GM18507 (cell line): ENCODE measurements at places on chromosomes 16 and 17.

DNA sequence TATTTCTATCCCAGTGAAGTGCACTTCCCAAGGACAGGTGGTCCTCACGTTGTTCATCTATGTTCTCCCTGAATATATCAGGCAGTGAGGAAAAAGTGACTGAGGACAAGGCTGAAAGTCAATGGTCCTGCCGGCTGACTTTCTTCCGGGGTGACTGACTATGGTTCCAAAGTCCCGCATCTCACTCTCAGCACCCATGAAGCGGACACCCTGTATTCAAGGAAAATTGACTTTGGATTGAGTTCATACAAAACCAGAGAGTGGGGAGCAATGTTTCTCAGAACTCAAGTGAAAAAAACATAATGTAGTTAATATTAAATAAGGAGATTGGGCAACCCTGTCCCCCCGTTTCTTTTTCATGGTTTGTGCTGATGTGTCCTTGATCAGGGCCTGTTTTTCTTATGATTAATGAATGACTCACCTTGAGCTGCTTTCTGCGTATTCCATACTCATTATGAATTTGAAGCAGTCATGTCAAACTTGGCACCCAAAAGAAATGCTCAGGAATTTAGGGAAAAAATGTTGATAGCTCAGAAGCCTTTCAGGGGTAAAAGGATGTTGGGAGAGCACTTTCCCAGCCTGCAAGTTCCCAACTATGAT, 184.0 kb downstream of the CYLD start:
- no peak for DNase-seq

DNA sequence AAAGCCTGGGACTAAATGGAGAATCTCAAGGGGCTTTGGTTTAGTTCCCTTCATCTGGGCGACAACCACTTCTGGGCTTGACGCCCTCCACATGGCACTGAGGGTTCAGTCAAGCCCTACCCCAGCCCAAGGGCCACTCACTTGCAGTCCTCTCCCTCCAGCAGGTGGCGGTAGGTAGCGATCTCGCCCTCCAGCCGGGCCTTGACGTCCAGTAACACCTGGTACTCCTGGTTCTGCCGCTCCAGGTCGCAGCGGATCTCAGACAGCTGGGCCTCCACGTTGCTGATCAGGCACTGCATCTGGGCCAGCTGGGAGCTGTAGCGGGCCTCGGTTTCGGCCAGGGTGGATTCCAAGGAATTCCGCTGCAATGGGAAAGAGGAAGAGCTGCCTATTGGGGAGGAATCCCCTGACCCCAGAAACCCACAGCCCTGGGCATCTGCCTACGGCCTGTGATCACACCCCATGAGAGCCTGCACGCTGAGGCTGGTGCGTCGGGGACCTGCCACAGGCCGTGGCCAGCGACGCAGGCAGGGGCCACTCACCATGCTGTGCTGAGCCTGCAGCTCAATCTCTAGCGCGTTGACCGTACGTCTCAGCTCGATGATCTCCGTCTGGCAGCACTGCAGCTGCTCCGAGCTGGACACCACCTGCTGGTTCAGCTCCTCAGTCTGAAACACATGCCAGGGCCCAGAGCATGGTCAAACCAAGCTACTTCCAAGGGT, 2.7 kb downstream of the KRT36 start:
- no peak for DNase-seq

GRCh38 chr17:82076785-82077591, 11.4 kb upstream of the DUS1L start:
- no peak for DNase-seq

DNA sequence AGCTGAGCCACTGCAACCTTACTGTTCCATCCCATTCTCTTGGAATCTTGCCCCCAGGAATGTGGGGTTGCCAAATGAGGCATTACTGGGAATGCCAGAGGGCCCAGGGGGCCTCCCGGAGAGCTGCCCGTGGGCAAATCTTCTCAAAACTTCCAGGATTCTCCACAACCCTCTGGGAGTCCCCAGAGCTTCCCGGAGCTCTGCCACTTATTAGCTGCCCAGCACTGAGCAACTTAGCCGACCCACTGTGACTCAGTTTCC, 306.0 kb downstream of the FOXL1 start:
- DNase-seq = no peak
